ENCODE measurements at places on chromosomes 7 and 10. TPM values are rescaled to one million over a fixed set of nuclear protein-coding genes. Genes with fewer than 3 reads are reported as not detected.

GRCh38 chr10:110456046-110456445 is 41.7 kb upstream of the DUSP5 start:
- no peak for DNase-seq

DNA sequence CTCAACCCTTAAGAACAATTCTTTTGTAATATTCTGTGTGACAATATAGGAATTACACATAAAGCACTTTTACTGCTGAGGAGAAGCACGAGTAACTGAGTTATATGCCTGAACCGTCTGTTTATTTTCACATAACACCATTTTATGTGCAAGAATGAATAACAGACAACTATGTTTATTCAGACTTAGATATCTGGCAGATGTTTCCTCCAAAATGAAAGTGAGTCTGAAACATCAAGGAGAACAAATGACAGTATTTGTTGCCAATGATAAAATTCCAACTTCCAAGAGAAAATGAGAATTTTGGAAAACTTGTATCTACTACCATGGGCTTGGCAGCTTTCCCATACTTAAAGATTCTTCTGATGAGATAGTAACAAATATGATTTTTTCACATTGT is 51.4 kb downstream of the DNMBP start:
- no peak for DNase-seq

DNA sequence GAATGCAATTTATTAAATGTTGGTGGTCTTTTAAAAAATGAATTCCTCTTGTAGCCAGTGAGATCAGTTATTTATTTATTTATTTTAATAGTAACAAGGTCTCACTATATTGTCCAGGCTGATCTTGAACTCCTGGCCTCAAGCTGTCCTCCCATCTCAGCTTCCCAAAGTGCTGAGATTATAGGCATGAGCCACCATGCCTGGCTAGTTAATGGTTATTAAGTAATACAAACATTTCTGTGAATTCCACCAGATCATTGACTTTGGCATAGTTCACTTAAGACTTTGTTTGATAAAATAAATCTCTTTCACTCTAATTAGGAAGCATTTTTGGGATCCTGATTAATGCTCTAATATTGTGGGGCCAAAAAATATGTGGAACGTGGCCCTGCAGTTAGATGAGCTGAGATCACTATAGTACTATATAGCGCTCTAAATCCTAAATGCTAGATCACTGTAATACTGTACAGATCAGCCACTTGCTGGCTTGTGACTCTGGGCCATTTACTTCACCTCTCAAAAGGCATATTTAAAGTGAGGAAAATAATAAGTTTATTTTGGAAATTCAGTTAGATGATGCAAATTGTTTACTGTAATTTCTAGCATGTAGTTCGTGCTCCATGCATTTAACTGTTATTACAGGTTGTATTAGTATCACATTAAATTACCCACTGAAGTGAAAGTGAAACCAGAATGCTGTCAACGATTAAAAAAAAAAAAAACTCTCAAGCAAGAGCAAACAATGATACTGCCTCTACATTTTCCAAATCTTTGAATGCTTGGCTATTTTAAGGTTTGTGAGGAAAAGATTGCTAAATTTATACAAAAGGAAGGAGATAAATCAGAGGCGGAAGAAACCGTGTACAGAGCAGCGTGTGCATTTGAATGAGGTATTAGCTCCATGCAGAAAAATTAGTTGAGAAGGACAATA is 15.9 kb upstream of the FAS start:
- no peak for DNase-seq

The CD36 gene
- total RNA-seq = 2,026 TPM

The SEPHS1 gene
- total RNA-seq = 33.9 TPM

The INMT gene
- total RNA-seq = 7.8 TPM
